NCI-H446 (cell line): ENCODE measurements at places on chromosomes 11 and 22.

DNA sequence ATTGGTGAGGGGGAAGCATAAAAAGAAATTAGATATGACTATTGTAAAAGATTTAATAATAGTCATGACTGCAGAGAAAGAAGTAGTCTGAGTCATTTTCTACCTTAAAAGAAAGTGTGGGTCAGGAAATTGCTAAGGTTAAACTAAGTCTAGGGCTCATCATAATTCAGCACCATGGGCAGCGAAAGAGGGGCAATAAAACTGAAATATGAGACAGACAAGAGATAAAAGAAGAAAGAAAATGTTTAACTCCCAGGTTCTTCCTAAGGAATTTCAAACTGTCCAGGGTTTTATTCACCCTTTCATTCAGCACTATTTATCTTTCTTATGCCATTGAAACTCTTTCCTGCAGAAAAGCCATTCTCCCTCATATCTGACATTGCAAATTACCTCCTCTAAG lies 114.4 kb upstream of the API5 start:
- DNase-seq = no peak

DNA sequence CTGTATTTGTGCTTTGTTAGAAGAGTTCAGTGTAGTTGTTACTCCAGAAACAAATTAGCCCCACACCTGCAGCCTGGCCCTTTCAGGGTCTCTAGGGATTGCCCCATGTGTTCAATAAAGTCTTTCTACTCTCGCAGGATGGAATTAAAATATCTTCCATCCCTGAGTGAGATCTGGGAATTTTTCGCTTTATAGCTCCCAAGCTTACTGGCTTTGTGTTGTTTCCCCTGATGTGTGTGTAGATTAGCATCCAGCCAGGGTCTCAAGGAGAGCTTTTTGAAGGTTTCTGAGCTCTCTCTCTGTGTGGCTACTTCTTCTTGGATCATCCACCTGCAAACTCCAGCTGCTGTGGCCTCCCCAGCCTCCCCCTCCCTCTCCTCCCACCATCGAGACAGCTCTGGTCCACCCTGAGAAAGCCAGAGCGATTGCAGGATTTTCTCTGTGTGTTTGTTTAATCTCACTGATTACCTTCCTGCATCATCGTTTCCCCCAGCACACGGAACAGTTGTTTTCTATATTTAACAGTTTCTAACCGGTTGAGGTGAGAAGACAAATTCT lies 553.5 kb downstream of the TBC1D22A start:
- DNase-seq = no peak

DNA sequence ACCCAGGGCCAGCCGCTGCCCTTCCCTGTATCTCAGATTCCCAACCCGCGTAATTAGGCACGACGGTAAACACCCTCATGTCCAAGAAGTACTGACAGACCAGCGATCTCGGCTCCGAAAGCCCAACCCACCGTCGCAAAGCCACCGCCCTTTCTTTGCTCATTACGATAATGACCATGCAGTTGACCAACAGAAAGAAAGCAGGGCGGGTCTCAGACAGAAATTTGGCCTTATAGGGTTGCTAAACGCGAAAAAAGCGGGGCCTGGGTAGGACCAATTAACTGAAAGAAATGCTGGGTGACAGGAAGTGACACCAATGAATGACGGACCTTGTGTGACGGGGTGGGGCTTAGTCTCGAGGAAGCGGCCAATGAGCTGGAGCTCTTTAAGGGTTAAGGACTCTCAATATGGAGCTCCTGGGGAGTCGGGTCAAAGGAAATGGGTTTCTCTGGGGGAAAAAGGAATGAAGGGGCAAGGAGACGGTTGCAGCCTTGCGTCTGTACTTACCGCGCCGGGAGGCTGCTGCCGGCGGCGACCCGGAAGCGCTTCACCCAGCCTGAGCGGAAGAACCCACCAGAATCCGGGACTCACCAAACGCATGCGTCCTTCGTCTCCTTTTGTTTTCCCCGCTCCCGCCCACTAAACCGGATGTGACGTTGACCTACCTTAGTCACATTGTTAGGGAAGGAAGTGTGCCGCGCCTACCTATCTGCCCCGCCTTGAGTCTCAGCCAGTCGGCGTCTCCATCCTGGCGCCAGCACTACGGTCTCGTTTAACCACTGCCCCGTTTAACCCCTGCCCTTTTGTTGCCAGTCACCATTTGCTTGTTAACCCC lies at the start of gene ANAPC15:
Gene ANAPC15, minus strand, starts transcription at position 553 of the 835 bp plus-strand sequence. CDS start 1,419 bp downstream, outside the sequence.
- DNase-seq = peak; percentile 99

GRCh38 chr11:2929950-2930703 lies 907 bp upstream of the PHLDA2 start:
- DNase-seq = no peak

DNA sequence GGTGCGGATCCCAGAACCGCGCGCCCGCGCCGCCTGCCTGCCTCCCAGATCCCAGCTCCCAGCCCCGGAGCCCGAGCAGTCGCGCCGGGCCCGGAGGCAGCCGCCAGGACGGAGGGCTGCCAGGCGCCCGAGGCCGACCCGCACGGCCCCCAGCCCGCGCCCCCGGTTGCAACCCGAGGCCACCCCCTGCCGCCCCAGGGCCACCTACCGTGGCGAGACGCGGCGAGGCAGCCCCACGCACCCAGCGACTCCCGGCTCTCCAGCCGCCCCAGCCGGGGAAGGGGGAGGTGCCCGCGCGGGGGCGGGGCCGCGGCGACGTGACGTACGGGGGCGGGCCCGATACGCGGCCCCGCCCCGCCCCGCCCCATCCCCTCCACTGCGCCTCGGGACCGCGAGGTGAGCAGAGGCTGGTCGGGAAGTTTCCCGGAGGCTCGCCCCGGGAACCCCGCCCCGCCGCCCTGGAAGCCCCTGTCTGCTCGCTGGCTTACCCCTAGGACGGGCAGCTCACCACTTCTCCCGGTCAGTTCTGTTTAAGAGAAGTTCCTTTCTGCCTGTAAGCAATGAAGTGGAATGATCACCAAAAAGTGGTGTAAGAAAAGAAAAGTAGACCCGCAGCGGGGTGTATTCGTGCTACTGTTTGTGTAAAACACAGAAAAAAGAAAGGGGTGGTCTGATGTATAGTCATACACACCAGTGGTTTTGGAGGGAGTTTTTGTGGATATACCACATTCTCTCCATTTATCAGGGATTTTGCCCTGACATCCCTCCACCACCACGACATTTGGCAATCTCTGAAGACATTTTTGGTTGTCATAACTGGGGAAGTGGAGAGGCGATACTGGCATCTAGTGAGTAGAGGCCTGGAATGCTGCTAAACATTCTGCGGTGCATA lies at the start of gene TPST2:
Gene TPST2, minus strand, starts transcription at position 288 of the 892 bp plus-strand sequence. CDS start 48,502 bp downstream, outside the sequence.
- peak; percentile 69 for DNase-seq
